Right ventricle myocardium inferior (tissue), 1 donor: ENCODE measurements at places on chromosomes 6 and 20.

GRCh38 chr6:36735110-36736071 lies 37.8 kb downstream of the RAB44 start:
- DNase-seq = peak; percentile 88

DNA sequence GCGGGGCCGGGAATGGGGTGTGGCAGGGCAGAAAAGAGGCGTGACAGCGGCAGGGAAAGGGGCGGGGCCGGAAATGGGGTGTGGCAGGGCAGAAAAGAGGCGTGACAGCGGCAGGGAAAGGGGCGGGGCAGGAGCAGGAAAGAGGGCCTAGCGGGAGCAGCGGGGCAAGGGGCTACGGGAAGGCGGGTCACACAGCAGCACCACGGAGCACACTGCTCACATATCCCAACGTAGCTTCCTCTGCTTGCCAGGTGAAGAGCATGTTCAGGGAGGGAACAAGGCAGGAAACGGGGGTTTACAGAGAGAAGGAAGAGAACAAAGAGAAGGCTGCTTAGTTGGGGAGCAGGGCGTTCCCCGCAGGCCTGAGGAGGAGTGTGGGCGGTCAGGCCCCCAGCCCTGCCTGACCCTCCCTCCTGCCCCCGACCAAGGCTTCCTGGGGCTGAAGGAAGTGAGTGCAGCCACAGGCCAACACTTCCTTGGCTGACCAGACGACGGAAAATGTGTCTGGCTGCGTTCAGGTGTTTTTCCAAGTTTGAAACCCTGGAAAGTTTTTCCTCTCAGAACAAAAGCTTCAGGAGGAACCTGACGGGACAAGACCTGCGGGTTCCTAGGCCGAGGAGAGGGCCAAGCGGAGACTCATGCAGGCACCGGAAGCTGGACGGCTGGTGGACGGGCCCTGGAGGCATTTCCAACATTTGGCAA lies 13.8 kb downstream of the UCKL1 start:
- peak; percentile 67 for DNase-seq

DNA sequence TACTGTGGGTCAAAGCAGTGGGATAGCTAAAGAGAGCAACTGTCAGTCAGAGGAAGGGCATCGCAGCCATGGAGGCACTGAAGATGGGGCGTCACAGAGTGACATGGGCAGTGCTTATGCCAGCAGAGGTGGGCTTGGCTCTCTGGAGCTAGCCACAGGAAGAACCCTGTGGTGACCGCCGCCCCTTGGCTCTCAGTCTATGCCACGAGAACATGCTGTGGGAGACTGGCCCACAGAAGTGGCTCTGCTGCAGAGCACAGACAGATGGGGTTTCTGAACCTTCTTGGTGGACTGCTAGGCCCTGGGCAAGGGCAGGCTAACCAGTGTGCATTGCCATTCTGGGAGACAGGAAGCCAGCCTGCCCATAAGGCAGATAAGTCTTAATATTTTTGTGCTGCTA lies 290.0 kb upstream of the SUPT3H start:
- DNase-seq = no peak

DNA sequence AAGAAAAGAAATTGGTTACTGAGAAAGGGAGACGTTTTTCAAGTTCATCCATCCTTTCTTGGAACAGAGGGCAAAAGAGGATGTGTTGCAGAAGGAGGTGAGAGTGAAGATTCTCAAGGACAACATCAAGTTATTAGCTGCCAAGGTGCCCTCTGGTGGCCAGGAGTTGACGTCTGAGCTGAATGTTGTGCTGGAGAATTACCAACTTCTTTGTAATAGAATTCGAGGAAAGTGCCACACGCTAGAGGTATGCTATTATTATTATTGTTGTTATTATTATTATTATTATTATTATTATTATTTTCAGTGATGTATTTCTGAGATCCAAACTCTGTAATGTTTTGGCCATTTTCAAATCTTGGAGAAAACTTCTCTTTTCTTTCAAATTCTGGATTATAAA lies 197.0 kb downstream of the UTRN start:
- peak; percentile 83 for DNase-seq

GRCh38 chr6:21270636-21271201 lies 322.8 kb upstream of the SOX4 start:
- DNase-seq = no peak

- DNase-seq = no peak
Measured at GRCh38 chr6:40627316-40627715, 40.2 kb upstream of the LRFN2 start.

- DNase-seq = no peak
Measured at GRCh38 chr20:53783768-53784167, 190.1 kb upstream of the ZNF217 start.

GRCh38 chr20:4869290-4870193 lies 131.8 kb downstream of the SLC23A2 start:
- DNase-seq = no peak

- no peak for DNase-seq
Measured at GRCh38 chr6:149969635-149970034, 5.9 kb downstream of the ULBP1 start.

GRCh38 chr6:3725145-3726047 lies 26.1 kb downstream of the PXDC1 start:
- DNase-seq = no peak

DNA sequence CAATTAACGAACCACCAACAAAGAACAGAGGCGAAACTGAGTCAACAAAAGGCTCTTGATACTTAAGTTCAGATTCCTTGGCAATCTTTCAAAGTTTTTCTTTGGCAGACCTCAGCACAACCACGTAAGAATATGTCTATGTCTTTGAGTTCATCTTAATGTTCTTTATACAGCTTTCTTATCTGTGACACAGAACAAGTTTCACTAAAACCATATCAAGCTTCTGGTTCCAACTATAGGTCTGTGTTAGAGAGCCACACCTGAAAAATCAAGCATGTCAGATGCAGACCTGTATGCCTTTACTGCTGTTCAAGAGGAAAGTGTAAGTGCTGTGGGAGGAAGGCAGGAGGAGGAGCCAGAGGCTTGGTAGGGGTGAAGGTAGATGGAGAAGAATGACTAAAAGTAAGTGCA lies 271.3 kb downstream of the KHDC1L start:
- DNase-seq = no peak
